Stimulated activated CD8-positive, alpha-beta memory T cell treated with anti-CD3 and anti-CD28 coated beads, Interleukin-7, amount 100 ng/mL, for 24 hours (primary cell): ENCODE measurements at places on chromosomes 6 and 20.

DNA sequence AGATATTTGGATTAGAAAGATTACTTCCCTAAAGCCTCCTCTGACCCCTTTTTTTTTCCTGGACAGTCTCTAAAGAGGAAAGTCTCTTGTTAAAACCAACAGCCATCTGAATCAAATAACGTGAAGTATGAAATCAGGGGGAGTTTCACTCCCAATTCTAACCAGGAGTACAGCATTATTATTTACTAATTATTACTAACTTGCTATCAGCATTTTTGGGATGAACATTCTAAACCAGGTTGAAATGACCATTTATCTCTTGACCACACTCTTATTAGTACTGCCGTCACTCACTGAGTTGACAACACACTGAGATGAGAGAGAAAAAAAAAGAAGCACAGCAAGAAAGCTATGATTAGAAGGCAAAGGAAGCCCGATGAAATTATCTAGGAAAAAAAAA is 114.4 kb upstream of the BCLAF1 start:
- DNase-seq: no peak

GRCh38 chr6:40340196-40340595 is 247.0 kb downstream of the LRFN2 start:
- no peak for DNase-seq

- no peak for DNase-seq
Observed at GRCh38 chr6:4645713-4646360, 130.4 kb upstream of the CDYL start.

GRCh38 chr6:112027942-112028674 is 25.8 kb upstream of the CCN6 start:
- no peak for DNase-seq

- no peak for DNase-seq
Observed at GRCh38 chr6:108888052-108888451, 39.8 kb downstream of the ARMC2 start.

DNA sequence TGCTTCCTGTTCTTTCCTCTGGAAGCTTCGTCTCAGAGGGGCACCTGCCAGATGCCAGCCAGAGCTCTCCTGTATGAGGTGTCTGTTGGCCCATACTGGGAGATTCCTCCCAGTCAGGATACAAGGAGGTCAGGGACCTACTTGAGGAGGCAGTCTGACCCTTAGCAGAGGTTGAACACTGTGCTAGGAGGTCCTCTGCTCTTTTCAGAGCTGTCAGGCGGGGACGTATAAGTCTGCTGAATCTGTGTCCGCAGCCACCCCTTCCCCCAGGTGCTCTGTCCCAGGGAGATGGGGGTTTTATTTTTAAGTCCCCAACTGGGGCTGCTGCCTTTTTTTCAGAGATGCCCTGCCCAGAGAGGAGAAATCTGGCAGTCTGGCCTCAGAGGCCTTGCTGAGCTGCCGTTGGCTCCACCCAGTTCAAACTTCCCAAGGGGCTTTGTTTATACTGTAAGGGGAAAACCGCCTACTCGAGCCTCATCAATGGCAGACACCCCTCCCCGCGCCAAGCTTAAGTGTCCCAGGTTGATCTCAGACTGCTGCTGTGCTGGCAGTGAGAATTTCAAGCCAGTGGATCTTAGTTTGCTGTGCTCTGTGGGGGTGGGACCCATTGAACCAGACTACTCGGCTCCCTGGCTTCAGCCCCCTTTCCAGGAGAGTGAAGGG is 326.7 kb downstream of the BCKDHB start:
- no peak for DNase-seq
